ENCODE measurements at places on chromosomes 2 and 18. TPM values are rescaled to one million over a fixed set of nuclear protein-coding genes. Genes with fewer than 3 reads are reported as not detected.

The ACOXL gene
- total RNA-seq = not detected

The LOXL3 gene
- 57.5 TPM for total RNA-seq

The GAREM1 gene
- 4.1 TPM for total RNA-seq

The ACTR3 gene
- 198 TPM for total RNA-seq

The SERPINB3 gene
- not detected for total RNA-seq

The CD8A gene
- not detected for total RNA-seq

The OTX1 gene
- 0.14 TPM for total RNA-seq

The TMEM163 gene
- total RNA-seq = not detected

The DSG4 gene
- not detected for total RNA-seq

The TSPYL6 gene
- not detected for total RNA-seq

The CAD gene
- total RNA-seq = 19.6 TPM

The RPRM gene
- total RNA-seq = not detected

The CDH20 gene
- total RNA-seq = 0.18 TPM

The CCDC88A gene
- total RNA-seq = 23.6 TPM

The LRATD1 gene
- total RNA-seq = 0.09 TPM

The DYNAP gene
- total RNA-seq = not detected

The LOXHD1 gene
- total RNA-seq = not detected

Measured in smooth muscle cell of bladder (primary cell).